ENCODE measurements at places on chromosomes 1 and 21.

DNA sequence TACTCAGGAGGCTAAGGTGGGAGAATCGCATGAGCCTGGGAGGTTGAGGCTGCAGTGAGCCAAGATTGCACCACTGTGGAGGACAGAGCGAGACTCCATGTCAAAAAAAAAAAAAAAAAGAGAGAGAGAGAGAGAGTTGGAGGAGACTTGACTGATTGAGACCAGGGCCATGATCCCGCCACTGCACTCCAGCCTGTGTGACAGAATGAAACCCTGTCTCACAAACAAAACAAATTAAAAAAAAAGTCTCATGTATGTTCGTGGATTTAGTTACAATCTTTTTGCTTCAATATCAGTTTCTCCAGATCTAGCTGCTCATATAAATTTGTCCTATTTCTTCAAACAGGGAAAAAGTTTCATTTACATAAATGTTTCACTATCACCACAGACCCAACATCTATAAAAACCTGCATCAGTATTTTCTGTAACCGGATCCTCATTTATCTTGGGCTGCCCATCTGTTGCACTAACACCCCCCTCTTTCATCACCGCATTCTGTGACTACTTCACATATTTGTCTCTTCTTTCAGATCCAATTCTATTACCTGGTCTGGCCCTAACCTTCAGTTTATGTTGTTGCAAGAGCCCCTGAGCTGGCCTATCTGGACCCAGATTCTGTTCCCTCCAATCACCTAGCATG lies 127.0 kb downstream of the GREM2 start:
- DNase-seq: no peak

GRCh38 chr1:11839727-11840705 lies 7.6 kb downstream of the NPPA start:
- no peak for DNase-seq

DNA sequence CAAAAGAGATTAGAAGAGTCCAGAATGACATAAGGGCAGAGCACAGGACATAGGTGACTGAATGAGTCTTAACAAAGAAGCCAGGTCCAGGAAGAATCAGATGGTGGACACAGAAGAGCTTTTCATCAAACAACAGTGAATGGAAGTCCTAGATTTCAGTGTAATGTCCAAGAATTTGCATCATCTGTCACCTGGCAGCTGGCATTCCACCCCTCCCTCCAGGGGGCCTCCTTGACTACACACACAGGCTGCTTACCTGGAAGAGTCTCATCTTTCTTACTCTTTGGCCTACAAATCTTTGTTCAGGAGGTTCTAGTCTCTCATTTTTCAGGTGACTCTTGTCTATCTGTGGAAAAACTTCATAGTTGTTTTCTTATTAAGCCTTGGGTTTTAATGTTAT lies 36.2 kb downstream of the GORAB start:
- DNase-seq: peak; percentile 34

DNA sequence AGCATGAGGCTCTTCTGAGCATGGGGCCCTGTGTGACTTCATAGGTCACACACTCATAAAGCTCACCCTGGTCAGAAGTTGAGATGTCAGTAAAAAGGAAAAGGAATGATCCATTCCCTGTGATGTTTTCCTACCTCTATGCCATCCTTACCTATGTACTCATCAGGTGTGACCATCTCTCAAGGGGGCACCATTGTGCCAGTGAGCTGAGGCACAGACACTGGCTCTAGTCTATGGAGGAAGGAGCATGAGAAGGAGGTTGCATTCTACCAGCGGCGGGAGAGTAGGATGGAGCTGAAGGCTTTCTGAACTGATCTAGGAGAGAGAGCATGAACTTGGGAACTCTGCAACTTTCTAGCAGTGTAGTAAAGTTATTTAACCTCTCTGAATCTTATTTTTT lies 65.8 kb upstream of the RGL1 start:
- peak; percentile 15 for DNase-seq

- no peak for DNase-seq
These were observed 12.8 kb downstream of the PSRC1 start for GRCh38 chr1:109269981-109270622.

GRCh38 chr1:99756598-99756997 lies 9.8 kb downstream of the FRRS1 start:
- DNase-seq: no peak

- DNase-seq: peak; percentile 82
These were observed 27.3 kb downstream of the STPG1 start for GRCh38 chr1:24386241-24386640.

DNA sequence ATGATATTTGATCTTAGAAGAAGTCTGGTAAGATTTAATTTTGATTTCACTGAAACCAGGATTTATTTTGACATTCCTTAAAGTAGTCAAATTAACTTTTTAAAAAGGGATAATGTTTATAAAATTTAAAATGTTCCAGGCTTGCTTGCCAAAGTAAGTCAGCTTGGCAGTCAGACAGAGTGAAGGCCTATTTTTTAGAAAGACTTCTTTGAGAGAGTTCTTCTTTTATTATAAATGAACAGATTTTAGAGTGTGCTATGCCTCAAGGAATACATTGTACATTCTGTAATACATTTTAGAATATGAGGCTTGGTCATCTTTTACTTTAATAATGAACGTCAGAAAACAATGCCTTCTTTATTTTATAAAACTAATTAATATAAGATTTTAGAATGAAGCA lies 138.7 kb downstream of the DISP1 start:
- no peak for DNase-seq

DNA sequence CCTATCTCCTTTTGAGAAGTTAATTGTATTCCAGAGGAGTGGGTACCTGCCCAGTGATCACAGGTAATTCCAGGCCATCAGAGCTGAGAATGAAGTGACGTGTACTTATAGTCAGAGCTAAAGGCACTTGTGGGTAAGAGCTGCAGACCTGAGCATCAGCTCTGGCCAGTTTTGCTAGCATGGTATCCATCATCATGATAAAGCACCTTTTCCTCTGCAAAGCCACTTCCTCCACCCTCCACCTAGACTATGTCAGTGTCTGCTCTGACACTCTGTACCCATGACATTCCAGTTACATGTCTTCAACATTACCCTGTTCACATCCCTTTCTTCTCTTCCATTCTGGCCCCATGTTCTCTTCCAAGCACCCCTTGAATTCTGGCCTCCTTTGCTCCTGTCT lies 157.3 kb downstream of the GRIK3 start:
- DNase-seq: no peak

DNA sequence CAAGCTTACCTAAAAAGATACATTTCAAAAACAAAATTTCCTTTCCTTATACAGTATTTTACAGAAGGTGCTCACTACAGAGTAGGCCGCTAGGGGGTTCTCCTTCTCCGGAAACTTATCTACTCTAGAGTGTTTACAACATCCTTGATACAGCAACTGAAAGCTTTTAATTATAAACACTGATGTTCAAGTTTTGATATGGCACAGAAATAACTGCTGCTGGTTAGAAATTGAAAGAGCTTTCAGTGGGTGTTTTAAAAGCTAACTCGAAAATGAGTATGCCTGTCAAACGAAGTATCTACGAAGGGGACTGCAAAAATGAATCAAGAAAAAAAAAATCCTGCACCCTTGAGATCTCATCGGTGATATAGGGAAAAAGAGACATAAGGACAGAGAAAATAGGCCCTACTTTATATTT lies 1.0 kb downstream of the YOD1 start:
- peak; percentile 4 for DNase-seq

- DNase-seq: no peak
These were observed 51.7 kb downstream of the SH3GLB1 start for GRCh38 chr1:86756062-86756406.

DNA sequence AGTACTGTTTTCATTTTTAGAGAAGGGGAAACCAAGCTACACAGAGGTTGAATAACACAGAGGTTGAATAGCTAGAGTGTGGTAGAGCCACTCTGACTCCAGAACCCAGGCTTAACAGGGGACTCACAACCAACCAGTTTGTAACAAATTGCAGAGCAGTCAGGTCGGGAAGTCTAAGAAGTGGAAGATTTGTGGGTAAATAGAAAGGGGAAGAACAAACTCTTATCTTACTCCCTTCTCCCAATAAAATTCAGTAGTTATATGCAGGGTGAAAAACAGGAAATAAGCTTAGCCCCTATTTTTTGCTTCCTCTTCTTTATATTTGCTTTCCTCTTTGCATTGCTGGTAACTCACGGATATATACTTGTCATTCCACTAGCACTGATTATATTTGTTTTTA lies 23.2 kb downstream of the CDC42 start:
- DNase-seq: no peak

DNA sequence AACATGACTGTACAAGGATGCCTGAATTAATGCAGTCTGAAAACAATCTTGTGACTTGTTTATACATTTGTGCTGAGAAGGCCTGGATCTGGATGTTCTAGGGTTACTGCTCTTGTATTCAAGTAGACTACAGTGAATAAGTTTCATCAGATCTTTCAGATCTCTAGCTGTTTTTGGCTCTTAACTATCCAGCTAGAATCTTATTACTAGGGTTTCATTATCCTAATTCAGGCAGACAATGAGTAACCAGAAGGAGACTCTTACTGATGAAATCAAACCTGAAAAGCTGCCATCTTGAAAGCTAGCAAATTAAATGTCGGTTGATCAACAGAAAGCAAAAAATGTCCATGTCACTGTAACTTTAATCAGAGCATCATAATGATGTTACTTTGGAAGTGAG lies 112.5 kb upstream of the KCNK2 start:
- DNase-seq: no peak

- DNase-seq: no peak
These were observed 87.8 kb downstream of the MRPL37 start for GRCh38 chr1:54287801-54288211.

DNA sequence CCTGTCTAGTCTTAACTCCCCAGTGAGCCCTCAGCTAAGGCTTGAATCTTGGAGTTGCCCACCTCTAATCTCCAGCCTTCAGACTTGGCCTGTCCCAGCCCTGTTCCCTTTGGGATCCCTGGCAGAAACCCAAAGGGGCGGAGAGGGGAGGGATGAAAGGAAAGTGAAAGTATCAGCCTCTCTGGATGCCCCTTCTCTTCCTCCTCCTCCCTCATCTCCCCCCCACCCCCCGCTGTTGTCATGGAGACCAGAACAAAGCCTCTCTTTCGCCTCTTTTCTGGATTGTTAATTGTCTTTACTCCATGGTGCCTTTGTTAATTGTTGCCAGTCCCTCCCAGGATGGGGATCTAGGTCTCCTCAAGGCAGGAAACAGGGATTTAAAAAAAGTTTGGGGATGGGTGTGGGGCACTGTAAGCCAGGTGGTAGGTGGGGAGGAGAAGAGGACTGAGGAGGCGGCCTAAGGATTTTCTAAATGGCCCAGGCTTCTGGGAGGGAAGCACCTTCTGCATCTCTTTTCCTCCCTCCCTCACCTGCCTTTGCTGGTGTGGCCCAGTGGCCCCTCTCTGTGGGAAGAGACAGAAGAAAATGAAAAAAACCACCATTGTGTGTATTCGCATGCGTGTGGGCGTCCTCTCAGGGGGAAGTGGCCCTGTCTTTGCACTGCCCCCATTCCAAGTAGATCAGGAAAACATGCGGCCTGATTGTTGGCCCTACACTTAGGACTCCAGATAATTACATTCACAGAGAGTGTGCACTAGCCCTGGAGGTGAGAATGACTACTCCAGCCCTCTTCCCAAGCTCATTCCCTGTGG lies 7.5 kb upstream of the SOX13 start:
- DNase-seq: no peak

DNA sequence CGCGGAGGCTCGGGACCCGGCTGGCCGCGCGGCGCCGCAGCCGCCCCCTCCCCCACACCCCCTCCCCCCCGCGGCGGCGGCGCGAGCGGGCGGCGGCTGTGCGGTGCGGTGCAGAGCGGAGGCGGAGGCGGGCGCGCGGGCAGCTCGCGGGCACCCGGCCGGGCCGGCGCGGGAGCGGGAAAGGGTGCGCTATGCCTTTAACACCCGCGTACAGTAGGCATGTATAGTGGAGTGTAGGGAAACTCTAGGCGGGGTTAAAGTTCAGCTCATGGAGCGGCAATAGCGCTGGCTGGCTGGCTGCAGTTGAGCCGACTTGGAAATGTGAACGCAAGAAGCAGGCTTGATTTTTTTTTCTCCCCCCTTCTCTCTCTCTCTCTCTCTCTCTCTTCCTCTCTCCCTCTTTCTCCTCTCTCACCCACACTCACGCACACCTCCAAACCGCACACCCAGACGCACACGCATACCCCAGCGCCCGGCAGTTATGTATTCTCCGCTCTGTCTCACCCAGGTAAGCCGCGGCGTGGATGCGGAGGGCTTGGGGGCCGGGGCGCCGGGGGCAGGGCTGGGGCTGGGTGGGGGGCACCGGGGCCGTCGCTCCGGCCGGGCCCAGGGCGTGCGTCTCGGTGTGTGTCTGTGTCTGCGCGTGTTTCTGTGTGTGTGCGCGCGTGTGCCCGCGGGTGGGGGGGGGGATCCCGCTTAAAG lies at the start of gene NFIA:
Gene NFIA, plus strand, starts transcription at position 251 of the 702 bp plus-strand sequence.
- DNase-seq: no peak

DNA sequence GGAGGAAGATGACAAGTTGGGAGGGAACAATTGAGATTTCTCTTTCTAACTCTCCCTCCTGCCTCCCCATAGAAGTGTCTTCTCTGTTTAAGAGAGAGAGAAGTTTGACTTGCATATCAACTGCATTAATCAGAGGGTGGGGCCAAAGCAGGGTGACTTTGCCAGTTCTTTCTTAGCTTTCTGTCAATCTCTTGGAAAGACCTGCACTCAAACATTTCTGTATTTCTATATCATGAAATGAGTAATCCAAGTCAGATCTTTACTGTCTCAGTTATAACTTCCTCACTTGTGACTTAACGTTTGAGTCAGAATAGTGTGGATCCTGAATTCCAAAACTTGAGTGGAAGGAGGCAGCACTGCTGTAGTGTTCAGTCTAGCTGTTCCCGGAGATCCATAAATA lies 180.8 kb upstream of the KCNK2 start:
- DNase-seq: no peak

GRCh38 chr1:3481836-3482375 lies 27.4 kb downstream of the ARHGEF16 start:
- no peak for DNase-seq

DNA sequence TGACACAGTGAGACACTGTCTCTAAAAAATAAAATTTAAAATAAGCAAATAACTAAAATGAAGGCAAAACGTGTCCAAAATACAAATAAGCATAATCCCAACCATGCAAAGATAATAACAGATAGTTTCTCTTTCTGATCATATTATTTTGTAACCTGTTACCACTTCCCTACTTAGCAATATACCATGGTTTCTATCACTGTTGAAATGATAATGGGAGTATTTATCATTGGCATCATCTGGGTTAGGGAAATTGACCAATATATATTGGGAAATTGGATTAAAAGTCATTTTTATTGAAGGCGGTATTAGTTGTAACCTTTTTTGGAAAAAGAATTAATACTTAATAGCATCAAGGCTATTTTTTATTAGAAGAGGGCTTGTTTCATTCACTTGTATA lies 47.0 kb downstream of the USP25 start:
- no peak for DNase-seq

DNA sequence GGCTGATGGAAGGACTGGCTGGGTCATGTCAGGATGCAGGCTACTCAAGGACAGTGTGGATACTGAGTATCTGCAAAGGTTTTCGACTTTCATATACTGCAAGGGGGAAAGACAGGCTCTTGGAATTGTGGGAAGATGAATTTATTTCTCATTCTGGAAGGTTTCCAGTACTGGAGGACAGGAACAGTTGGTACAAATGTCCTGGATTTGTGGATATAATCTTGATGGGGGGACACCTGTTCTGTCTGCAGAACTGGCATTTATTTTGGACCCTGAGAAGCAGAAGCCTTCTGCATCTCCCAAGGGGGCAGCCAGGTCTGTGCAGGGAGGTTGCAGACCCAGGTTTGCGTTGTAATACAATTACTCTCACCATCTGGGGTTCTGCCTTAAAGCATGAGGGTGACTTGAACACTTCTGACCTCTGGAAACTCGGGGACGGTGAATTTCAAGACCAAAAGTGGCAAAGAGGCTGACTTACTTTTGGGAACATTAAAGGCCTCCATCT lies 65.8 kb downstream of the NOS1AP start:
- no peak for DNase-seq
